Right kidney (tissue), 9 donors: ENCODE measurements at places on chromosomes 4 and X.
A peak's percentile ranks its signal among the peaks of the same experiment; 100 is the strongest.

DNA sequence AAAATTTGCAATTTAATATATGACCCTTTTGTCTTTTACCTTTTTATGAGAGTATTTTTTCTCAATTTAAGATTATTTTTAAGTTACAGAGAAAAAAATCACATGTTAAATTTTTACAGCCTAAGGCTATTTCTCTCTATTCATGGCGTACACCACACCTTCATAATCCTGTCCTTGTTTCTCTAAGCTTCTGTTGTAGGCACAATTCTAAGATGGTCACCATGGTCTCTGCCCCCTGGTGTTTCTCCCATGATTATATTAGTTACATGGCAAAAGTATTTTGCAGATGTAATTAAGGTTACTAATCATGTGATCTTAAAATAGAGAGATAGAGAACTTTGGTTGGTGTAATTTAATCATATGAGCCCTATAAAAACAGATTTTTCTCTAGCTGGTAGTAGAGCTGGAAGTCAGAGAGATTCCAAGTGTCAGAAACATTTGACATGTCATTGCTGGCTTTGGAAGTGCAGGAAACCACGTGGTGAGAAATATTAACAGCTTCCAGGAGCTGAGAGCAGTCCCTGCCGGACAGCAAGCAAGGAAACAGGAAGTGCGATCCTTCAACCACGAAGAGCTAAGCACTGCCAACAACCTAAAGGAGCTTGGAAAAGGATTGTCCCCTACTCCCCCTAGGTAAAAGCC lies 89.8 kb downstream of the EIF4E start:
- DNase-seq, result no peak

DNA sequence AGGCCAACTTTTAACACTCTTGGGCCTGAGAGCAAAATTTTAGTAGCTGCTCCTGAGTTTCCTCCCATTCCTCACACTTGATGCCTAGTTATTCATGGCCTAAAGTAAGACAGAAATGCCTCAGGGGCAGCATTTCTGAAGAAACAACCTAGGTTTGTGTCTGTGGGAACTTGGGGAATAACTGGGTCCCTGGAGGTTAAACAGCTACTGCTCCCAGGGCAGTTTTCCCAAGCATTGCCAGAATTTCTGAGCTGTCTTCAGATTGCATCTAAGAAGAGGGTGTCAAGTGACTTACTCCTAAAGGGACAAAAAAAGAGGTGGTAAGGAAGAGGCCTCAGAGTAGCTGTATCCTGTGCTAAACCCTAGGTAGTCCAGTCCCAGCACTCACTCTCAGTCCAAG lies 130.8 kb upstream of the ACSL4 start:
- DNase-seq, result no peak

- DNase-seq, result no peak
These were observed 248.6 kb upstream of the VEGFC start for GRCh38 chr4:177041356-177041755.

GRCh38 chr4:57119054-57119651 lies 9.0 kb upstream of the IGFBP7 start:
- DNase-seq, result peak; percentile 17

DNA sequence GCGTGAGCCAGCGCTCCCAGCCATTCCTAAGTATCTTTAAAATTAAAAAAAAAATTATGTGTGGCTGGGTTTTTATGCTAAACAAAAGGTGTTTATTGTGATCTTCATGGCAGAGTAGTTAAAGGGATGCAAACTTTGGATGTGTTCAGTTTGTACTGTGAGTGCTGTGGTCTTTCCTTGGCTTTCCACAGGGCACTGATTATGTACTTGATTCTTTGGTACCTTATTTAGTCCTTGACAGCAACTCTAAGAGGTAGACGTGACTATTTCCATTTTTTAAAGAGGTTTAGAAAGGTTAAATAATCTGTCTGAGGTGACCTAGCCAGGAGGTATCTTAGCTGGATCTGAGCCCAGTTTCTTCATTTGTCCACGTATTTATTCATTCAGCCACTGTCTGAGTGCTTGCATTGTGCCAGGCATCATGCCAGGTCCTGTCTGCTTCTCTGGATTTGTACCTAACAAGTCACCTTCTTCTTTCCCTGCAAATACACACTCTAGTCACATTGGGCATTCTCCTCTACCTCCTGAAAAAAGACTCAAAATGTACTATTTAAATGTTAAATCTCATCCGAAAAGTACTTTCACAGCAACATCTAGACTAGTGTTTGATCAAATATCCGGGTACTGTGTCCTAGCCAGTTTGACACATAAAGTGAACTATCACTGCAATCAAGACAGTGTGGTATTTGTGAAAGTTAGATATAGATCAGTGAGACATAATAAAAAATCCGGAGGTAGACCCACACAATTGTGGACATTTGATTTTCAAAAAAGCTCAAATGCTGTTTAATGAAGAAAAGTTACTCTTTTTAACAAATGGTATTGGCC lies 31.5 kb downstream of the WWC2 start:
- DNase-seq, result no peak

DNA sequence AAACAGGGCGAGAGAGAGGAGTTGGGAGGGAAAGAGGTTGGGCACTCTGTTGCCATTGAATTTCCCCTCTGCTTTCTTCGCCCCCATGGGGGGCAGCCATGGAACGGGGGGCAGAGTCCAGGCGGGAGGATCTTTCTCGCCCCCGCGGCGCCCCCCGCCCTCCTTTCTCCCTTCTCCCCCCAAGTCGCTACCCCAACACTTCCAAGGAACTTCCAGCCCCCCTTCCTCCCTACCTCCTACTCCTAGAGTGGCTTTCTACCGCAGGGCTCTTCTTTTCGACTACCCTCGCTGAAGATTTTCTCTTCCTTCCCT lies 594 bp upstream of the STAG2 start:
- DNase-seq, result peak; percentile 54

DNA sequence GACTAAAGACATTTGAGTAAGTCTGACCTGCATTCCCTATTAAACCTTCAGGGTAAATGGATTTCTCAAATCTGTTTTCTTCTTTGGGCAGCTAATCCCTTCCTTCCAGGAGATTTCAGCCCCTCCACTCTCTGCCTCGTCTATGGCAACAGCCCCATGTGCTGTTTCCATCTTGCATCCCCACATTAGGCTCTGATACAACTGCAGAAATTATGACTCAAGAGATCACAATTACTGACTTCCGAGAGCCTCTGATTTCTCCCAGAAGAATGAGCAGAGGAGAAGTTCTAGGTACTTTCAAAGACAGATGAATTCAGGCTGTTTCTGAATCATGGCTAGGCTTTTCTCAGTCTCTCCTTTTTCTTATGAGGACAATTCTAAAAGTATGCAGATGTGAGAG lies 38.7 kb downstream of the RAI2 start:
- DNase-seq, result no peak

- no peak for DNase-seq
These were observed 84.6 kb downstream of the FBXO8 start for GRCh38 chr4:174198828-174199227.

DNA sequence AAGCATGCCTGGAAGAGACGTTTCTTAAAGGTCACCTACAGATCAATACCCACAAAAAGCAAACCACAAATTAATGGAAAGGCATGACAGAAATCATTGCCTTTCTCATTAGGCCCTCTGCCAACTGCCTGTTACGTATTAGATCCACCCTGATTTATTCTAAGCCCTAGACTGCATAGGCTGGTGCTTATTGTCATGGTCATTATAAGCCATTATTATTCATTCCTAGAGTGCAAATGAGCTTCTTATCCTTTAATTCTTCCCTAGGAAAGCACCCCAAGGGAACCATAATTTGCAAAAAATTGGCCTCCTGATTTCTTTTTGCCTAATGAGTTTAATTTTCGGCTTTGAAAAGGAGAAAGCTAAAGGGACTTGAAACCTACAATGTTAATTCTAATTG lies 184.2 kb upstream of the GPRIN3 start:
- no peak for DNase-seq

GRCh38 chrX:130082244-130083106 lies 27.8 kb downstream of the ELF4 start:
- no peak for DNase-seq

GRCh38 chr4:126777649-126778048 lies 855.1 kb upstream of the INTU start:
- DNase-seq, result no peak

DNA sequence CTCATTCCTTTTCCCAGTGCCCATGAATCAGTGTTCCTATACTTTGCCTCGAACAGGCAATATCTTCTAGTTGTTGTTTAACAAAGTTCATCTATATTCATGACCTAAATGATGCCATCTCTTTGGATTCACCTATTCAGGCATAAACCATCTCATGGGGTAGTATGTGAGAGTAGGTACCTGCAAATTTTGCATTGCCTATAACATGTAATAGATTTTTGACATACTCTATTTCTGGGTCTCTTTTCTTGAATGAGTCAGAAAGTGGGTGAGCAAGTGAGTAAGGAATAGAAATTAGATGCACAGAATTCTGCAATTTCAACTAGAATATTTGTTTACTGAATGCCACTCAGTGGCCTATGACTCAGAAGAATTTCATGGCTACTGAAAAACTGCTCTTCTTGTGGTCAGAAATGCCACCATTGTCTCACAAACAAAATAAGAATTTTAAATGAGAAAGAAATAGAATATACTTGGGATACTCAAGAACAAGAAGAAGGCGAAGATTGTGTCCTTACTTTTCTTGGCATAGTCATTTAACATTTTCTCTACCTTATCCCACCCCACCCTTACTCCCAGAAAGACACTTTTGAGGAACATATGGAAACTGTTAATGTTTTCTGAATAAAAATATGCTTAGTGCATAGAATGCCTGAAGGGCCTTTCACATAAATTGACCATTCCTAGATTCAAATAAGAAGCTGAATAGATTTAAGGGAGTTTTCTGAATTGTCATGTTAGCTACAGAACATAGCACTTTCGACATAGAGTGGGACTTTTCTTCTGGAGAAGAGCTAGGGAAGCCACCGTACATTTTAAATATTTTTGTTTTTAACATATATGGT lies 86.8 kb downstream of the HHIP start:
- no peak for DNase-seq

GRCh38 chr4:36426741-36427140 lies 145.3 kb downstream of the DTHD1 start:
- no peak for DNase-seq

DNA sequence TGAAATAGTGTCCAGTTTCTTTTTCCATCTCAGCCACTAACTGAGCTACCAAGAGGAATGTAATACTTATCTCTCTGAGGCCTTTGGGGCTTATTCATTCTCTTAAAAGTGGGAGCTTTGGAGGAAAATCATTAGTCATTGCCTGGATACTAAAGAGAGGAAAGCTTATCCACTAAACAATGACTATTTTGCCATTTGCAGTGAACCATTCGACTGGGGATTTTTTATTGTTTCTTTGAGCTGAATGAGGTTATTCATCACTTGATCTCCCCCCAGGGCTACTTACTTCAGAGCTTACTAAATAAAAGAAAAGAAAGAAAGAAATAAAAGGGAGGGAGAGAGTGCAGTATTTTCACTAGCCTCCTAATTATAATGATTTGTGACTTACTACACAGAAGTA lies 1329.5 kb upstream of the TENM3 start:
- no peak for DNase-seq

GRCh38 chr4:18536428-18536827 lies 514.9 kb upstream of the LCORL start:
- no peak for DNase-seq

DNA sequence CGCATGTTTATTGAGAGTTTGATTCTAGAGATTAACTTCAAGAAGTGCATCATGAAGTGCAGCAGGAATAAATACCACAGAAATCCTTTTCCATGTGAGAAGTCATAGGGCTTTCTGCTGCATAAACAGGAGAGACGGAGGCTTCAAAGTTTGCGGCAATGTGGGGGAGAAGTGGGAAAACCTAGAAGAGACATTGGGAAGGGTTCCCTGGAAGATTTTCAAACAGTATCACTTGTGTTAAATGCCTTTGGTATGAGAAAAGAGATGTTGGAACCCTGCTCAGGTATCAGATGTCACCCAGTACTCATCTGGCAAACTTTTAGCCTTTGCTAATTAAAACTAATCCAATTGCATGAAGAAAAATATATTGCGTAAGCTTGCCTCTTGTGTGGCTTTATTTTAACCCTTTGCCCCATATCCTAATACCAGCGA lies 15.4 kb downstream of the NHS start:
- no peak for DNase-seq

- no peak for DNase-seq
These were observed 232.2 kb upstream of the MAOA start for GRCh38 chrX:43423876-43424275.

DNA sequence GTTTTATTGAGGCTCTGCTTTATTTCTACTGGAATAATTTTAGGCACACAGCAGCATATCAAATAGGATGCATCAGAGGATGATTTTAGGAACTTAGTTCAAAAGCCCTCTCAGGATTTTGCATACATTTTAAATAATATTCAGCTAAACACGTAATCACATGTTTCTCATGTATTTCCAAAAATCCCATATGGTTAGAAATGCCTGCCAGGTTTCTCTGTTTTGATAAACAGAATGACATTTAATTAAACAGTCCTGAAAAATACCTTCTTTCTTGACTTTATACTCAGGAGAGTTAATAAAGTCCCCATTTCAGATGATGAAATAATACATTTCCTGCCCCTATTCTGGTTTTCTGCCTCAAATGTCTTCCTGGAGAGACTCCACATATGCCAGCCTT lies 86.5 kb upstream of the AMELX start:
- DNase-seq, result no peak

DNA sequence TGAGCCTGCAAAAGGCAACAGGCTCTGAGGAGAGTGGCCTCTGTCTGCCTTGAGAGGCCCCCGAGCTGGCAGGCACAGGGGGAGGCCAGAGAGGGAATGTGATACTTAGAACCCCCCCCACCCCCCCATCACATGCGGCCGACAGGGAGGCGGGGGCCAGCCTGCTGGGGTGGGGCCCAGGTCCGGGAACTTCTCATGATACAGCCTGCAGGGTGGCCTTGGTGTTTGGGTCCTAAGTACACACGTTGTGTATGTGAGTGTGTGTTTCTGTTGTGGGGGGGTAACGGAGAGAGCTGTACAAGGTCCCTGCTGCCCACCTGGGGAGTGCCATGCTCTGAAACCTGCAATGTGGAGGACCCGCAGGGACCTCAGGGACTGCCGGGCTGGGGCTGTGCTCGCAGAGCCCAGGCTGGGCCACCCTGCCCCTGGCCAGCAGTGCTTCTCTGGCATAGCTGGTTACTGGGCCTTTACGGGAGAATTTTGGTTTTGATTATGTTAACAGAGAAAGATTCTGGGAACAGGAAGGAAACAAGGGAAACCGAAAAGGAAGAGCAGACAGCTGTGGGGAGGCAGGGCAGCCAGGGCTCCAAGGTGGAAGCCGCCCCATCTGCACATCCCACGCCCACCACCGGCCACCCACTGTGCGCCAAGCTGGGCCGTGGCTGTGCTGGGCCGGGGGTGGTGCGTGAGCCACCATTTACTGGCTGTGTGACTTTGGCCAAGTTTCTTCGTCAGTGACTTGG lies 19.9 kb downstream of the SH3BP2 start:
- no peak for DNase-seq

- DNase-seq, result no peak
These were observed 261.7 kb upstream of the FAM241A start for GRCh38 chr4:111883557-111883999.

GRCh38 chr4:112290341-112290740 lies 4.6 kb upstream of the TIFA start:
- no peak for DNase-seq

DNA sequence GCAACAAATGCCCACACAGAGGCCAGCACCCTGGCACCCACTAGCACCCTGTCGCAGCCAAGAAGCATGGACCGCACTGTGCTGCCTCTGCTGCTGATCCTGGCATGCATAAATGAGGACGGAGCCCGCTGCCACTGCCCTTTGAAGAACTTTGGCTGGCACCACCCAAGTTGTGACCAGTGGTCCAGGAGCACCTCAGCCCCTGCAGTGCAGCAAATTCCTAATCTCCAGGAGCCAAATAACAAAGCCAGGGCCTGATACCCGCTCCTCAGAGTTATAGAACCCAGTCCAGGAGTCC lies 807.2 kb downstream of the GLUD2 start:
- no peak for DNase-seq
